GM20000 (cell line): ENCODE measurements at places on chromosomes 1 and 21.
A peak's percentile ranks its signal among the peaks of the same experiment; 100 is the strongest.

GRCh38 chr1:116178837-116179236 lies 67.6 kb downstream of the MAB21L3 start:
- DNase-seq: no peak

- DNase-seq: peak; percentile 81
These were observed 5.7 kb downstream of the KRTCAP2 start for GRCh38 chr1:155167166-155168104.

DNA sequence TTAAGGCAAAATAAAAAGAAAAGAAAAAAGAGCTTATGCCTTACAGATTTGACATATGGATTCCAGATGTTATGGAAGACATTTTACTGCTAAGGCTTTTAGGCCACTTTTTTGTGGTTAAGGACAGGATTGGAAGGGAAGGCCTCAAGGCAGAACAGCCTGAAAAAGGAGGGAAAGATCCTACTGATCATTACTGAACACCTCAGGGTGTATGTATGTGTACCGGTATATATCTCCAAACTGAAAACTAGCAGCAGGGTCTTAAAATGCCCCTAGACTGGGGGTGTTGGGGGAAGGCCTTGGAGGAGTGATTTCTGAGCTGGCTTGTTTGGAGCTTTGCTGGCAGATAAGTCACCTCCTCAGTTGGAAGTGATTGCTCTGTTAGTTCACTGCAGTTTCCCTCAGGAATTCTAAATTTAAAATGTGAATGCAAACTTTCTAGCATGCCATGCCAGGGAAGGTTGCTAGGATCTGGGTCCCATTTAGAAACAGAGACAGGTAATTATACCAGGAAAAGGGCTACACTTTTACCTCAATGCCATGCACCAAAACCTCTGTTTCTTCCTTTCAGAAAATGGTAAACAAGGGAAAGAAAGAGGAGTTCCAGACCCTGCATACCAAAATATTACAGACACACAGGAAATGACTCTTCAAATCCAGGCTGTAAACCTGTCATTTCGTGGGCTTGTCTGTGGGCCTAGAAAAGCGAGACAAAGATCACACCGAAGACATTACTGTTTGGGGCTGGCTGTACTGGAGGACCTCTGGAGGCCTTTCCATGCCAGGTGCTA lies 15.0 kb downstream of the C1orf52 start:
- no peak for DNase-seq

DNA sequence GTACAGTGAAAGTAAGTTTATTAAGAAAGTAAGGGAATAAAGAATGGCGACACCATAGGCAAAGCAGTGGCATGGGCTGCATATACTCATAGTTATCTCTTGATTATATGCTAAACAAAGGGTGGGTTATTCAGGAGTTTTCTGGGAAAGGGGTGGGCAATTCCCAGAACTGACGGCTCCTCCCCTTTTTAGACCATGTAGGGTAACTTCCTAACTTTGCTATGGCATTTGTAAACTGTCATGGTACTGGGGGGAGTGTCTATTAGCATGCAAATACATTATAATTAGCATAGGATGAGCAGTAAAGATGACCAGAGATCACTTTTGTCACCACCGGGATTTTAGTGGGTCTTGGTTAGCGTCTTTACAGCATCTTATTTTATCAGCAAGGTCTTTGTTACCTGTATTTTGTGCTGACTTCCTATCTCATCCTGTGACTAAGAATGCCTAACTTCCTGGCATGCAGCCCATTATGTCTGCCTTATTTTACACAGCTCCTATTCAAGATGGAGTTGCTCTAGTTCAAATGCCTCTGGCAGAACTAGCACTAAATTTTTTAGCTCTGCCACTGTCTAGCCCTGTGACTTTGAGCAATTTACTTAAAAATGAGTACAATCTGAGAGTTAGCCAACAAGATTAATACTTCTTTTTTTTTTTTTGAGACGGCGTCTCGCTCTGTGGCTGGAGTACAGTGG lies 110.3 kb upstream of the PALMD start:
- DNase-seq: no peak

GRCh38 chr1:17632106-17632505 lies 92.6 kb downstream of the ARHGEF10L start:
- DNase-seq: no peak

DNA sequence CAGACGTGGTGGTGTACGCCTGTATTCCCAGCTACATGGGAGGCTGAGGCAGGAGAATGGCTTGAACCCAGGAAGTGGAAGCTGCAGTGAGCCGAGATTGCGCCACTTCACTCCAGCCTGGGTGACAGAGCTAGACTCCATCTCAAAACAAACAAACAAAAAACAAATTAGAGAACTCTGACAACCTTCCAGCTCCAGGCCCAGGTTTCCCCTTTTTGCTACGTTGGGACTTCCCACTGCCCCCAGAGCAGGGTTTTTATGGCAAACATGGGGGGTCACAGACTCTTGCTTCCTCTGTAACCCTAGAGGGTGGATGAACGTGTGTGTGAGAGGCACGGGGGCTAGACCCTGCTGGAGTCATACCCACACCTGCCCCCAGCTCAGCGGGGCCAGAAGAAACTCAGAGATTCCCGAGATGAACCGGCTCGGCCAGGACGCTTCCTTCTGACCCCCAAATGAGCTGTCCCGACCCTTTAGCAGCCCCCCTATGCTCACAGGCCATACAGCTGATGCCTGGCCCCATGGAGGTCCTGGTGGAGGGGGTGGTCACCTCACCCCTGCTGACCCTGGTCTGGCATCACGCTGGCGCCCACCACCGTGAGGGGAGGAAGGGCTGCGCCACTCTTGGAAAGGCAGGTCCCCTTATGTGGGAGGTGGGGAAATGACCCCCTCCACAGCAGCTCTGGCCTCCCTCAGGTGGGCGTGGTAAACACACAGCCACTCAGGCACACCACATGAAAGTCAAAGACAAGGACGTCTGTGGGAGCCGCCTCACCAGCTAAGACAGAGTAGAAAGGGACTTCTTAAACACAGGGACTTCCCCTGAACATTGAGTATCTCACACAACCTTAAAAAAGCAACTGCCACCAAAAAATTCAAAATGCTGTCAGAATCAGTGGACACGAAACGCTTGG lies 7.1 kb downstream of the GPR157 start:
- peak; percentile 77 for DNase-seq
